ENCODE measurements at places on chromosomes 11 and 22. TPM values are rescaled to one million over a fixed set of nuclear protein-coding genes. Genes with fewer than 3 reads are reported as not detected.

The C11orf91 gene
- 1.3 TPM for total RNA-seq

The IFITM10 gene
- 18.0 TPM for total RNA-seq

The MMP10 gene
- not detected for total RNA-seq

The OPCML gene
- total RNA-seq: not detected

The CHCHD10 gene
- 84.4 TPM for total RNA-seq

The WNT7B gene
- 52.1 TPM for total RNA-seq

The TMPRSS4 gene
- not detected for total RNA-seq

The GAB4 gene
- total RNA-seq: not detected

The RASGRP2 gene
- total RNA-seq: 3.7 TPM

The ADAMTS15 gene
- total RNA-seq: 39.9 TPM

The PKP3 gene
- 36.8 TPM for total RNA-seq

The LYVE1 gene
- 0.31 TPM for total RNA-seq

The APLNR gene
- not detected for total RNA-seq

The OR52A1 gene
- not detected for total RNA-seq

The BAIAP2L2 gene
- 0.18 TPM for total RNA-seq

The CASP5 gene
- total RNA-seq: not detected

The AGBL2 gene
- 6.8 TPM for total RNA-seq

The NUDT22 gene
- total RNA-seq: 98.8 TPM

The P2RY2 gene
- total RNA-seq: 2.4 TPM

The CLMP gene
- 1.5 TPM for total RNA-seq

The FXYD6 gene
- total RNA-seq: 0.54 TPM

The TMEM132A gene
- 154 TPM for total RNA-seq

The MB gene
- total RNA-seq: 17.3 TPM

The P2RX6 gene
- total RNA-seq: 0.46 TPM

The HBB gene
- total RNA-seq: 0.72 TPM

The TMEM121B gene
- 0.44 TPM for total RNA-seq

The DLG2 gene
- total RNA-seq: 4.2 TPM

The OLFML1 gene
- not detected for total RNA-seq

Measured in Panc1 (cell line).